ENCODE measurements at places on chromosomes 11 and 22. TPM values are rescaled to one million over a fixed set of nuclear protein-coding genes. Genes with fewer than 3 reads are reported as not detected.

GRCh38 chr11:114397349-114397982 lies 2.8 kb downstream of the C11orf71 start:
- H3K4me3 ChIP-seq = no peak overlapping the region
- no peaks in the 10 kb centered on the region for H3K36me3 ChIP-seq
- peaks cover 35% of the 10 kb centered on the region for H3K4me1 ChIP-seq
- no peak for DNase-seq

DNA sequence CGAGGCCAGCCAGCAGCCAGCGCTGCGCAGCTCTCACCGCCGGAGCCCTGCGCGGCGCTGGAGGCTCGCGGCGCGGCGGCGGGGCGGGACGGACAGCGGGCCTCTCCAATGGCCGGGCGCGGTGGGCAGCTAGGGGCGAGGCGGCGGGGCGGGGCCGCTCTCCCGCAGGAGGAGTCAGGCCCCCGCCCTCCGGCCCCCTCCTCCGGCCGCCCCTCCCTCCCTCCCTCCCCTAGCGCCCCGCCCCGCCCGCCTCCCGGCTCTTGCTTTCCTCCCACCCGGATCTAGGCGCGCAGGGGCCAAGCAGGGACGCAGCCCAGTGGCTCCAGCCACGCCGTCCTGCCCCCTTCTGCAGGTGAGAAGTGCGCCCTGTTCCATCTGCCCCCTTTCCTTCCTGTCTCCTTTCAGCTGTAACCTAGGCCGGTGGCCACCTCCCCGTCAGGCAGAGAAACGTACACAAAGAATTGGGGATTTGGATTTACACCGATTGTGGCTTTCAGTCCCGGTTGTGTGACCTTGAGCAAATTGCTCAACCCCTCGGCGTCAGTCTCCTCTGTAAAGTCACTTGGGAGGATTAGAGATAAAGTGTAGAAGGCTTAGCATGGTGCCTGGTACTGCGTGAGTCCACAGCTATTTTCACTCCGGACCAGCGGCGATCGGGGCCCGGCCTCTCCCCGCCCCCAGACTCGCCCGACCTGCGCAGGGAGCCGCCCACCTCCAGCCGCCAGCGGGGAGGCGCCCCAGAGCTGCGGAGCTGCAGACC lies at the start of gene FZD4:
Gene FZD4 (minus strand): TSS at position 35 of the 760 bp plus-strand sequence. CDS start 310 bp downstream, outside the sequence.
- H3K4me1 ChIP-seq = peaks cover 11% of the 10 kb centered on the region
- peak; percentile 95 for DNase-seq
- H3K36me3 ChIP-seq = peaks cover 11% of the 10 kb centered on the region
- peak within 1 kb of the TSS; percentile 82 for H3K4me3 ChIP-seq
- peak within 1 kb of the TSS; percentile 92 for H3K27ac ChIP-seq
- H3K27me3 ChIP-seq = no peaks in the 10 kb centered on the region

GRCh38 chr22:33806191-33806590 lies 114.1 kb downstream of the LARGE1 start:
- no peaks in the 10 kb centered on the region for H3K27me3 ChIP-seq
- no peak overlapping the region for H3K4me3 ChIP-seq
- no peaks in the 10 kb centered on the region for H3K36me3 ChIP-seq
- H3K4me1 ChIP-seq = peaks cover 14% of the 10 kb centered on the region
- no peak overlapping the region for H3K27ac ChIP-seq

DNA sequence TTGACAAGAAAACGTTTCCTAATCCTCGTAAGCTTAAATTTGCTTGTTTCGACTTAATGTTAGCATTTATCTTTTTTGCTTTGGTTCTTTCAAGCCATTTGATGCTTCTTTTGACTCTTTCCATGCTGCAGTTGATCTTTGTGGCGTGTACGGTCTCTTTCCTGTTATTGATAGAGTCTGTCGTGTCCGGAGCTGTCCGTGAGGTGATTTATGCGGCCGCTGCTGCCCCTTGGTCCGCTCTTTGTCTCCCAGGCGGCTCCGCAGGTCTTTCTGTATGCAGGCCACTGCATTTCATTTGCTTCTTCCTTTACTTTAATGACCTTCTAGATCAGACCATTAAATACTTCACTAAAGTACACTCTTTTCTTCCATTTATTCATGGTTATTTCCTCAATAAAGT lies 50.3 kb downstream of the TBC1D22A start:
- no peaks in the 10 kb centered on the region for H3K27me3 ChIP-seq
- no peak overlapping the region for H3K4me3 ChIP-seq
- no peak overlapping the region for H3K27ac ChIP-seq
- H3K36me3 ChIP-seq = no peaks in the 10 kb centered on the region

Gene SLC15A3
- total RNA-seq = 139 TPM

Gene BBOX1
- not detected for total RNA-seq

All from upper lobe of right lung (tissue), 1 donor.